ENCODE measurements at places on chromosomes 7 and 10.
A peak's percentile ranks its signal among the peaks of the same experiment; 100 is the strongest.

- no peaks in the 10 kb centered on the region for H3K36me3 ChIP-seq
- no peaks in the 10 kb centered on the region for H3K27me3 ChIP-seq
- no peaks in the 10 kb centered on the region for H3K4me1 ChIP-seq
- H3K27ac ChIP-seq: no peak overlapping the region
- DNase-seq: no peak
- H3K4me3 ChIP-seq: no peak overlapping the region
These were observed 96.1 kb upstream of the RHEB start for GRCh38 chr7:151615784-151616183.

- no peaks in the 10 kb centered on the region for H3K36me3 ChIP-seq
- no peaks in the 10 kb centered on the region for H3K4me1 ChIP-seq
- H3K27ac ChIP-seq: no peak overlapping the region
- no peak overlapping the region for H3K4me3 ChIP-seq
- DNase-seq: no peak
These were observed 131.1 kb upstream of the SLC26A5 start for GRCh38 chr7:103577059-103577458.

DNA sequence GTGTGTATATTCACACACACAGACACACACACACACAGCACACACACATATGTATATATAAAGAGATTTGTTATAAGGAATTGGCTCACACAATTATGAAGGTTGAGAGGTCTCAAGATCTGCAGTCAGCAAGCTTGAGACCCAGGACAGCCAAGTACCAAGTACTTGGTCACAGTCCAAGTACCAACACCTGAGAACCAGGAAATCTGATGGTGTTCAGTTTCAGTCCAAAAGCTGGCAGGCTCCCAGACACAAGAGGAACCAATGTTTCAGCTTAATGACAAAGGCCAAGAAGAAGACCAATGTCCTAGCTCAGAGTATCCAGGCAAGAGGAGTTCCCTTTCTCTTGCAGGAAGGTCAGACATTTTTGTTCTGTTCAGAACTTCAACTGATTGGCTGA lies 780.2 kb downstream of the MAGI2 start:
- no peaks in the 10 kb centered on the region for H3K27me3 ChIP-seq
- no peak for DNase-seq
- H3K36me3 ChIP-seq: no peaks in the 10 kb centered on the region
- no peaks in the 10 kb centered on the region for H3K4me1 ChIP-seq
- H3K4me3 ChIP-seq: no peak overlapping the region
- no peak overlapping the region for H3K27ac ChIP-seq

- H3K27ac ChIP-seq: no peak overlapping the region
- no peaks in the 10 kb centered on the region for H3K4me1 ChIP-seq
- no peak for DNase-seq
- no peak overlapping the region for H3K4me3 ChIP-seq
- no peaks in the 10 kb centered on the region for H3K36me3 ChIP-seq
These were observed 48.5 kb upstream of the KCNMA1 start for GRCh38 chr10:77686096-77686495.

- DNase-seq: peak; percentile 1
- no peak overlapping the region for H3K27ac ChIP-seq
- H3K4me3 ChIP-seq: no peak overlapping the region
- no peaks in the 10 kb centered on the region for H3K27me3 ChIP-seq
These were observed 129.2 kb downstream of the BBS9 start for GRCh38 chr7:33258491-33258951.

- no peak overlapping the region for H3K4me3 ChIP-seq
- no peak for DNase-seq
- no peaks in the 10 kb centered on the region for H3K27me3 ChIP-seq
- H3K36me3 ChIP-seq: no peaks in the 10 kb centered on the region
- no peaks in the 10 kb centered on the region for H3K4me1 ChIP-seq
These were observed 18.5 kb upstream of the NPFFR1 start for GRCh38 chr10:70302292-70302691.

DNA sequence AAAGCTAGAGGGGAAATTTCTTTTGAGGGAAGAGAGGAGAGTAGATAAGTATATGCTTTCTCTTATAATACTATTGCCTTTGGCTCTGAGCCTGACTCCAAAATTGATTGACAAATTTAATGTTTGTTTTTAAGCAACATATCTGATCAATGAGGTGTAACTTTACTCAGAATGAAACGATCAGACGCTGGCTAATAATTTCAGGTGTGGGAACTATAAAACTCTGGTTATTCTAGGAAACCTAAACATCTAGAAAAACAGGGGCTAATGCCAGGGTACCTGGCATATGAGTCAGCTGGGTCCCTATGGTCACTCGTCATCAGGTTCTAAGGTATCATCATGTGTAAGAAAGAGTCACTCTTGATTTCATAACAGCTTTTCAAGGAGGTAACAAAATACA lies 139.7 kb downstream of the ATE1 start:
- H3K27me3 ChIP-seq: no peaks in the 10 kb centered on the region
- H3K27ac ChIP-seq: no peak overlapping the region
- no peak for DNase-seq
- H3K36me3 ChIP-seq: no peaks in the 10 kb centered on the region

- H3K4me3 ChIP-seq: no peak overlapping the region
- no peak overlapping the region for H3K27ac ChIP-seq
- peaks cover 87% of the 10 kb centered on the region for H3K27me3 ChIP-seq
- no peaks in the 10 kb centered on the region for H3K36me3 ChIP-seq
- no peak for DNase-seq
These were observed 4.9 kb upstream of the HOXA10 start for GRCh38 chr7:27179030-27179429.

DNA sequence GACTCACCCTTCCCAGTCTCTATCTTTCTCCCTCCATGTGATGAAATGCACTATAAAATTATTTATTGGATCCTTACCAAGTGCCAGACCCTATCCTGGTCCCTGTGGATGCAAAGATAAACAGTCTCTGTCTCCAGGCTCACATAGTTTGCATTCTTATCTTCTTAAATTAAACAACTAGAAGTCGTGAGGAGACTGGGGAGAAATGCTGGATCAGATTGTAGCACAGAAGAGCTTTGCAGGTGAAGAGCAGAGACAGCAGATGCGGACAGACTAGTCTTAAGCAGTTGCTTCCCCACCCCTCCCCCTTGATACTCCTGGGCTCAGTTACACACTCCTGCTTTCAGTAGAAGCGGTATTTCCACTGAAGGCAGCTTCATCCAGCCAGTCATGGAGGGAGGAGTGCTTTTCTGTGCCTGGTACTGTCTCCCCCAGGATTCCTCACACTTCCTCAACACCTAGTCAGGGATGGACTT lies 20.8 kb upstream of the CDK1 start:
- peaks cover 3% of the 10 kb centered on the region for H3K4me1 ChIP-seq
- no peak overlapping the region for H3K27ac ChIP-seq
- no peaks in the 10 kb centered on the region for H3K27me3 ChIP-seq
- no peaks in the 10 kb centered on the region for H3K36me3 ChIP-seq
- H3K4me3 ChIP-seq: no peak overlapping the region

DNA sequence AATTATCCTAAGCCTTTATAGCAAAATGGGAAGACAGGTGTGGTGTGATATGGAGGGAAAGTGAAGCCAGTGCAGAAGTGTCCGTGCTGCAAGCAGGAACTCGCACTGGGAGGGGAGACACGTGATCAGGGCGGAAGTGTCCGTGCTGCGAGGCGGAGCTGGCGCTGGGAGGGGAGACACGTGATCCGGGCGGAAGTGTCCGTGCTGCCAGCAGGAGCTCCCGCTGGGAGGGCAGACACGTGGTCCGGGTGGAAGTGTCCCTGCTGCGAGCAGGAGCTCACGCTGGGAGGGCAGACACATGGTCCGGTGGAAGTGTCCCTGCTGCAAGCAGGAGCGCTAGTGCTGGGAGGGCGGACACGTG lies 40.5 kb upstream of the PRKAR1B start:
- peaks cover 33% of the 10 kb centered on the region for H3K36me3 ChIP-seq
- peak overlapping the region; percentile 16 for H3K4me3 ChIP-seq
- H3K27me3 ChIP-seq: no peaks in the 10 kb centered on the region
- no peak overlapping the region for H3K27ac ChIP-seq

GRCh38 chr7:139328375-139328774 lies 12.8 kb upstream of the FMC1 start:
- H3K36me3 ChIP-seq: no peaks in the 10 kb centered on the region
- no peak overlapping the region for H3K27ac ChIP-seq
- no peaks in the 10 kb centered on the region for H3K4me1 ChIP-seq
- no peak overlapping the region for H3K4me3 ChIP-seq
- no peaks in the 10 kb centered on the region for H3K27me3 ChIP-seq
- DNase-seq: no peak
